Activated CD4-positive, alpha-beta T cell treated with anti-CD3 and anti-CD28 coated beads, Interleukin-2, amount 50 U/mL, for 24 hours (primary cell): ENCODE measurements at places on chromosomes 12 and 14.

DNA sequence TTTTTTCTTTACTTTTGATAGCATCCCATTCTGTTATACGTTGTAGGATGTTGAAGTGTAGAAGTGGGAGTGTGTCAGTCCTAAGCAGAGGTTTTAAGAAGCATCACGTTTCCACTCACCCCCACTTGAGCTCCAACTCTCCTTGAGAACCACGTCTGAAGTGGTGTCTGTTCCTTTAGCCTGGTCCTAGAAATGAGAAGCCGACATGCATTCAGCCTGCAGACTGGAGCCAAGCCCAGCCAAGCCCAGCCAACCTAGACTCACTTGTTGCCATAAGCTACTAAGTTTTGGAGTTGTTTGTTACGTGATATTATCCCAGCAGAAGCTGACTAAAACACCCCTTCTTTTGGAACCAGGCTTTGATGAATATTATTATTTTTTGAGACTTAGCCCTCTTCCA is 4.4 kb upstream of the ELK3 start:
- no peak for DNase-seq

GRCh38 chr12:113853491-113853890 is 112.6 kb downstream of the RBM19 start:
- no peak for DNase-seq

- no peak for DNase-seq
These were observed 761.2 kb downstream of the NOVA1 start for GRCh38 chr14:25836636-25837035.

- no peak for DNase-seq
These were observed 43.9 kb downstream of the MVK start for GRCh38 chr12:109617491-109617890.

DNA sequence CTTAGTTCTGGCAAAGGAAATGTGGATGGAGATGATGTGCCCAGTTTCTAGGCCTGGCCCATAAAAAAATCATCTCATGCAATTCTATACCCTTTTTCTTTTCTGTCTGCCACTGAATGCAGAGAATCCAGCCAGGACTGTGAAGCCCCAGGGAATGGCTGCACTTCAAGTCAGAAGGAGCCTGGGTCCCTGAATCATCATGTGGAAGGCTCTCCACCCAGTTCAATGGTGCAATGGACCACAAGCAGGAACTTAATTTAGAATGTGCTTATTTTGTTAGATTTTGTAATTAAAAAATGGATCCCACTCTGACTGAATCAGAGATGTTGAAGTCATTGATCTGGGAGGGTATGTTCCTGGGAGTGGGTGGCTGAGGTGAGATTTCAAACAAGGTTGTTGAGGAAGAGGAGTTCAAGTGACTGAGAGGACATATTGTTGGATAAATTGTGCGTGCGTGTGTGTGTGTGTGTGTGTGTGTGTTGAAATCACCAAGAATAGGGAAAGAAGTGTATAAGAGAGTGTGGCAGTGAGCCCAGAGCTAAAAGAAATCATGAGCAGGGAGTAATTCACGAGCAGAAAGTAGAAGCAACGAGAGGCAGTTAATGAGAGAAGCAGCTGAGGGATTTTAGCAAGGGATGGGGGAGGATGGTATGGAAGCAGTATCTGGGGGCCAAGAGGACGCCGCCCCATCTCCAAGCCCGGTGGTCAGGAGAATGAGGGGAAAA is 125.4 kb downstream of the TMX1 start:
- no peak for DNase-seq
